ENCODE measurements at places on chromosomes 5 and 9. TPM values are rescaled to one million over a fixed set of nuclear protein-coding genes. Genes with fewer than 3 reads are reported as not detected.

DNA sequence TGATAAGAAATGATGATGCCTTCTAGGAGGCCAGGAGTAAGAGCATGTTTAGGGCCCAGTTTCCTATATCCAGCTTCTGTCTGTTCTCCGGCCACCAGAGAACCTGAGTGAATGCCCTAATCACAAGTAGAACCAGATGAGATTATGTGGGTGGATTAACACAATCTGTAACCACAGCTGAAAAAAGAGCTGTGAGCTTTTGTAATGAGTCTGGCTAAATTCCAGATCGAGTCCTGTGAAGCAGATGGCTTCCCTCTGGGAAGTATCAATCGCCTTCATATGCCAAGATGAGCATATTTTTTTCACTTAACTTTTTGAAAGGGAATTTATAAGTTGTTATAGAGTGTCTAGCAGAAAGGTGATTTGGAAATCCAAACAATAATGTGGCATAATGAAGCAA lies 99.8 kb downstream of the NNT start:
- no peak for ATAC-seq

DNA sequence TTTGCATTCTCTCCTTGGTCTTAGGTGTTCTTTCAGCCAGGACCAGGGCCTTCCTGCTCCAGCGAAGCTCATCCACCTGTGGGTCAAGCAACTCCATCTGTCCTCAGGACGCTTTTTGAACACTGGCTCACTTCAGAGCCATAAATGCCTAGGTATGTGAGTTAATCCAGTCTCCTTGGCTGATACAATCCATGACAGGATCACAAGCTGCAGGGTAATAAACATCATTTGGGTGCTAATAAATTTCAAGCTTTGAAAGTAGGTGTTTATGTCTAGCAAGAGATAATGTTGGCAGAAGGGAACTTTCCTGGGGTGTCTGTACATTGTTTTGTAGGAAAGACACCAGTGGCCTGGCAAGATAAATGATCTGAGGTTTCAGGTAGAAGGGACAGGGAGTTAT lies 159.2 kb upstream of the TUT7 start:
- no peak for ATAC-seq

DNA sequence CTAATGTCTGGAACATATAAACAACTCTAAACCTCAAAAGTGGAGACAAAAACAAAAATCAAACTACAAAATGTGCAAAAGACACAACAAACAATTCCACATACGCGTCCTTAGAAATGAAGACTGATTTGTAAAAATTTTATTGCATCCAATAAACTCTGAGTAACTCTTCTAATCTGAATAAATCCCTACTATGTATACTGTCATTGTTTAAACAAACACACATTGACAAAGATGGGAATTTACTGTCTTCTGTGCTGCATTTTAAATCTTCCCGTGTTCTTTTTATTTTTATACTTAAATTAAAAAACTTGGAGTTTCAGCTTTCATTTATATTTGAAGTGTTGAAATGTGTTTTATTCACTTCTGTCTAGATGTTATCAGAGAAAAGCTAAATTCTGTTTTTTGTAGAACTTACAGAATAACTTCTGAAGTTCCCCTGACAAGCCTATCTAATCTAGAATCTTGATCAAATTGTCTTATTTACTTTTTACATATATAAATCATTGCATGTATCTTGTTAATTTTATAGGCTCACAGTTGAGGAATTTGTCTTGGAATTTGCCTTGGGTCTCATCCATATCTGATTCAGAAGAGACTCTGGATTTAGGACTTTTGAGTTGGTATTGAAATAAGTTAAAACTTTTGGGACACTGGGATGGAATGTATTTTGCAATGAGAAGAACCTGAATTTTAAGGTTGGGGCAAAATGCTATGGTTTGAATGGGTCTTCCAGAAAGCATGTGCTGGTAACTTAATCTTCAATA lies 2064.4 kb upstream of the C9orf72 start:
- no peak for ATAC-seq

GRCh38 chr9:128886211-128886891 lies 4.4 kb downstream of the LRRC8A start:
- no peak for ATAC-seq

- ATAC-seq, result no peak
Observed at GRCh38 chr5:82620957-82621600, 342.9 kb upstream of the RPS23 start.

DNA sequence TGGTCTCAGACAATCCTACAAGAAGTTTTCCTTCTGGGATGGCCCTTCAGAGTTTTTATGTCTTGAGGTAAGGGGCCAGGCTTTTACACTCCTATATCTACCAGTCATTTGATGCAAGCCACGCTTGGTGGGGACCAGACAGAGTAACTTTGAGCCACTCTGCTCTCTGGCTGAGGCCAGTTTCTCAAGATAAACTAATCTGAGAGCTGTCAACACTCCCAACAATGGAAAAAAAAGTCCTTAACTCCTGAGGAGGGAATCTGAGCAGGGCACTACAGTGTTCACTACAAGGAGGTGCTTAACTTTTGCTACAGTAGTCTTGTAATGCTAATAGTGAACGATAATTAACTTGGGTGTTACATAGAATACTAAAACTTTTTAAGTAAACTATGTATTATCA lies 62.7 kb downstream of the MRPS30 start:
- ATAC-seq, result no peak

- peak; percentile 35 for ATAC-seq
Observed at GRCh38 chr5:91419571-91420537, 36.7 kb upstream of the ARRDC3 start.

- ATAC-seq, result no peak
Observed at GRCh38 chr5:120640778-120641177, 176.7 kb downstream of the PRR16 start.

DNA sequence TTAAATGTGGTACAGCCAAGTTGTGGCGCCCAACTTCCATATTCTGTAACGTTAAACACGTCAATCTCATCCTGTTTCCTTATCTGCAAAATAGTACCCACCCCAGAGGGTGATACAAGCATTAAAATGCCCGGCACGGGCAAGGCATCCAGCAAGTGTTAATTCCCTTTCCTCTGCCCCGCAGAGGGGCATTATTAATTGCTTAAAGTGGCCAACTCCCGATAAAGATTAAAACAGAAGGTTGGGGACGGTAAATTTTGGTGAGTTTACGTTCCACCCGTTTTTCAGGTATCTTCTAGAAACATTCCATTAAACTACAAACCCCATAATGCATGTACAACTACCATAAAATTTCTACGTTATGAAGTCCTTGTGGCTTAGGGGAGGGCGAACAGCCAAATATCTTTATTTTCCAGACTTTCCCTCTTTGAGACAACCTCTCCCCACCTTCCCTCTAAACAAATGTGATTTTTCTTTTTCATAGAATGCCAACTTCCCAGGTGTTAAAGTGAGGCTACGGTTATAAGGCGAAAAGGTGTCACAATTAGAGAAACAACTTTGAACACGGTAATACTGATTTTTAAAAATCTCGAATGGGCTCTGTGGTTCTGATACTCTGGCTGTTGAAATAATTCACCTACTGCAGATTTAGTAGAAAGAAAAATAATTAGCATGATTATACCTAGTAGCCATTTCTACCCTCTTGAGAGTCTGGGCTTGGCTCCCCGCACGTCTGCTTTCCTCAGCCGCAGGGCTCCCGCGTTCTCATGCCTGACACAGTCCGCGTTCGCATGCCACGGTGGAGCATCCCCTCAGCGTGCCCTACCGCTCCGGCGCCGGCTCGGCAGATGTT lies 1.2 kb upstream of the GPBP1 start:
- ATAC-seq, result no peak

DNA sequence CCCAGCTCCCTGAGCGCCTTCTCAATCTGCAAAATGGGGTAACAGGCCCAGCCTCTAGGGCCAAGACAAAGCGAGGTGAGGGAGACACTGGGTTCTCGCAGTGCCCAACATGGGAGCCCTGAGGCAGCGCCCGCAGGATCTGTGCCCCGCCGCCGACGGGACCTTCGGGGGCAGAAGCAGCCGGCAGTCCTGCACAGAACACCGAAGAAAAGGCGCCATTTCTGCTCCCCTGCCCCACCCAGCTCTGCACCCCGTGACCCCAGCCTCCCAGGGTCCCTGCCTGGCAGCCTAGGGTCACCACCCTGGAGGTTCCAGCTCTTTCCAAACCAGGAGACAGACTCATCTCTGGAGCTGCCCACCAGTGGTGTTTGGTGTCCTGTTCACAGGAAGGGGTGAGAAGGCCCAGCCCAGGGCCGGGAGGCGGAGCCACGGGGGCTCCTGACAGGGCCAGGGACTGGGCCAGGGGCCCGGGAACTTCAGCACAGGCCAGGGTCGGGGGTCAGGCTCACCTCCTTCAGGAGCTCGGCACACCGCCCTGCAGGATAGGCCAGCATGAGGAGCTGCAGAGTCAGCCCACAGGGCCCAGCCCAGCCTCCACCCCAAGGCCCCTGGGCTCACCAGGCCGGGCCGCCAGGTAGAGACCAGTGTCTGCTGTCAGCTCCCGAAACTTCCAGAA lies 3.3 kb downstream of the LCN8 start:
- no peak for ATAC-seq

- no peak for ATAC-seq
Observed at GRCh38 chr5:177471610-177472356, 1.7 kb downstream of the DBN1 start.

DNA sequence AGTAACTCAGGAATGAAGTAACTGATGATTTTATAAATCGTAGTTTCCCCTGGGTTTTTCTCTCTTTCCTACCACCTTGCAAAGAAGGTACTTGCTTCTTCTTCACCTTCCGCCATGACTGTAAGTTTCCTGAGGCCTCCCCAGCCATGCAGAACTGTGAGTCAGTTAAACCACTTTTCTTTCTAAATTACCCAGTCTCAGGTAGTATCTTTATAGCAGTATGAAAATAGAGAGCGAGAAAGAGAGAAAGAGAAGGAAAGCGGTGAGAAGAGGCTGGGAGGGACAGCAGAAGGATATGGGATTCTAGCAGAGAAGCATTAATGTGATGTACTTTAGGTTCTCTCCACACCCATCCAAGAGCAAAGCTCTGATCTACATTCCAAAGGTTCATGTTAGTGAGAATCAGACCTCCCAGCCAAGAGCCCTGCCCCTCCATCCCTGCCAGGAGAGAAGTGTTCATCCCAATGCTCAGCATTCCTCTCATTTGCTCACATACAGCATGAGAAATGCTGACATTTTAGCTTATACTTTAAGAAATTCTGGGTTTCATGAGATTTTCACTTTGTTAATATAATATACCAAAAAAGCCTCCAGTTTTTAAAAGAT lies 185.0 kb upstream of the PTGER4 start:
- no peak for ATAC-seq

- no peak for ATAC-seq
Observed at GRCh38 chr5:151556806-151557205, 34.3 kb downstream of the FAT2 start.

DNA sequence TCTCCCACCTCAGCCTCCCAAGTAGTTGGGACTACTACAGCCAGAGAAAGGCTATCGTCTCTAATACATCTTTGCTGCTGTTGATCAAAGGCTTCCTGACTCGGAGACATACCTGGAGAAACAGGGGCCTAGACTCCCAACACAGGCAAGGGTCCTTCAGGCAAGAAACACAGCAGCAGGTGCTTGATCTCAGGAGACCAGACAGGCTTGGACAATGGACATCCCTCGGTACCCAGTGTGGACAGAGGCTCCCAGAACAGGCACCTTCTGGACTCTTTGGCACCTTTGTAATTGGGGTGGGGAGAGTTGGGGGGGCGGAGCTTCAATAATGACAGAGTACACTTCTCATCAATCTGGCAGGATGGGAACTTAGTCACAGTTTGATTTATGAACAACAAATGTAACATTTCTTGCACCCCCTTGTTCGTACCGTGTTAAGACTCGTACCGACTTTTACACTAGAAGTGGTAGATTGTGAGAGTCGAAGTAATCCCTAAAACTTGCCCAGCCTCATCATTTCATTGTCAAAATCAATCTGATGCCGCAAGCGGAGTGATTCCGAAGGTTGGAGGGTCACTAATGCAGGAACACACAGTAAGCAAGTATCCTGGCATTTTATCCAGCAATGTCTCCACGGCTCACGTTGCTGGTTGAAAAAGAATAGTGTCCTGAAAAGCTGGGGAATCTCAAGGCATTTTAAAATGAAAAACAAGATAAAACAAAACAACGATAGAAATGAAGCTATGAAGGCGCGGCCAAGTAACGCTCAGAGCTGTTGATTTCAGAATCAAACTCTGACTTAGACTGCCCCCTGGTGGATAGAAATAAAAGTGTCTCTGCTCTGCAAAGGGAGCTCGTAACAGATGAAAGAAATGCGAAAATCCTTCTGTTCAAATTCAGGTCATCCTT lies 46.4 kb upstream of the STK32A start:
- peak; percentile 72 for ATAC-seq

CXCL14 gene
- 179 TPM for total RNA-seq

FAM13B gene
- total RNA-seq, result 14.5 TPM

ANKRD31 gene
- 0.32 TPM for total RNA-seq

SH3PXD2B gene
- 16.5 TPM for total RNA-seq

FAM193B gene
- 31.6 TPM for total RNA-seq

TCERG1 gene
- total RNA-seq, result 32.6 TPM

OTP gene
- total RNA-seq, result not detected

MOB3B gene
- total RNA-seq, result 3.7 TPM

ACOT12 gene
- total RNA-seq, result not detected

Measured in esophagus mucosa (tissue), 1 donor.